ENCODE measurements at places on chromosomes 16 and 17.

DNA sequence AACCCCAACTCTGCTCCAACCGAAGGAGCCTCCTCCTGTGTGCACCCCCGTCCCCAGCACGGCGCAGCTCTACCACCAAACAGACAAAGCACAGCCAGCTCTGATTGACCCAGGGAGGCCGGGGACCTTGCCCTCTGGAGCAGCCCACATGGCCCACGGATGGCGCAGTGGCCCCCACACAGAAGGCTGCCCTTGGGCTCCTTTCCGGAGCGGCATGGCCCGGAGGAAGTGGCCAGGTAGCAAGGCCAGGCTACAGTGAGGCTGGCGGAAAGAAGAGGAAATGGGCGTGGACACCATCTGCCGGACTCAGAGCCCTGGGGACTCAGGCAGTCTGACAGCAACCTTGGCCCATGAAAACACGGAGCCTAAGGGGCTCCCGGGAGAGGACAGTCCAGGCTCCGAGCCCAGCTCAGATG is 19.9 kb upstream of the ZC3H18 start:
- DNase-seq, result no peak

DNA sequence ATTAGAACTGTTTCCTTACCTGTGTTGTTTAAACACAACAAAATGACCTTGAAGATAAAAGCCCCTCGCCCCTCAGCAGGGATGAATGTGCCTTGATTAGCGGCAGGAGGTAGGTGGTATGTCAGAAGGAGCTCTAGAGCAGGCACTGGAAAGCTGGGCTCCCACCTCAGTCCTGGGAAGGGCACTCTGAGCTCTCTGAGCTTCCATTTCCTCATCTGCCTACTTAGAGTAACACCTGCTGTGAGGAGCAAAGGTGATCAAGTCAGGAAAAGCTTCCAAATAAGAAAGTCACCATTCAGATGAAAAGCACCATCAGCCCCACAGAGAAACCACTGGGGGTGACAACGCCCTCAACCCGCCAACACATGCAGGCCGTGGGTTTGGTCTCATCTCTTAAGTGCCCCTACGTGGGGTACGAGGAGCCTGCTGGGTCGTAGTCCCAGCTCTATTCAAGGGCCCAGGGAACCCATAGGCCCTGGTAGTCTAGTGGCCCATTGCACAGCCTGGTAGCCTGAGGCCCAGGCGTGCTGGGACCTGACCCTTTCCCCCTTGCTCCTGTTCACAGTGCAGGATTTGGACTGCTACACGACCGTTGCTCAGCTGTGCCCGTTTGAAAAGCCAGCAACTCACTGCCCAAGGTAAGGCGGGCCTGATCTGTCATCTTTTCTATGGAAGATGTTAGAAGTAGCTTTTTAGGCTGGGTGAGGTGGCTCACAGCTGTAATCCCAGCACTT is 57.3 kb downstream of the CRISPLD2 start:
- DNase-seq, result no peak

- no peak for DNase-seq
Measured at GRCh38 chr17:34607917-34608316, 28.5 kb downstream of the TMEM132E start.

DNA sequence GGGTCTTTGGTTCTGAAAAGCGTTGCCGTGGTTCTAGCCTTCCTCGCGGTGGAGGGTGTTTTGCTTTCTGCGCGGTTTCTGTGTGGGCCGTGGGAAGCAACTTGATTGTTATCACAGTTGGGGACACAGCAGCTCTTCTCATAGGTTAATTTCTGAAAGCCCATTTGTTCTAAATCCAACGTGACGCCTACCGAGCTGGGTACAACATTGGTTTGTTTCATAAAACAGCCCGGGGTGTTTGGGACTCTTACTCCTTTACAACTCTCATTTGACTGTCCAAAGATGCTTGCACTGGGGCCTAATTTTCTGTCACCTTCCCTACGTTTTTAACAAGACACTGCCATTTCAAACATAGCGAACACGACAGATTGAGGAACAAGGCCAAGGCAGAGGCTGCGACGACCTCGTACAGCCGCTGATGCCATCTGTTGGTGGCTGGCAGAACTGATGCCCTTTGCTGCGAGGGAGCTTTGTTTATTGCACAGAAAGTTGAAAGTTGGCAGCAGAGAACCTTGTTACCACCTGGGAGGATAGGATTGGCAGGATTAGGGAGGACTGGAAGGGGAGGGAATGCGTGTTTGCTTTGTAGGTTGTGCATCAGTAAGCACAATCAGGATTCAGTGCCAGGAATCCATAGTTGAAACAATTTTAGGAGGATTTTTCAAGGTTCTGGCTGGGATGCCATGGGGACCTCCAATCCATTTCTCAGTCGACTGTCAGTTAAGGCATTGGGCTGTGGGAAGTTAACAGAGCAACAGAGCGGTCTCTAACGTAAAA is 98.3 kb downstream of the PITPNC1 start:
- peak; percentile 52 for DNase-seq

DNA sequence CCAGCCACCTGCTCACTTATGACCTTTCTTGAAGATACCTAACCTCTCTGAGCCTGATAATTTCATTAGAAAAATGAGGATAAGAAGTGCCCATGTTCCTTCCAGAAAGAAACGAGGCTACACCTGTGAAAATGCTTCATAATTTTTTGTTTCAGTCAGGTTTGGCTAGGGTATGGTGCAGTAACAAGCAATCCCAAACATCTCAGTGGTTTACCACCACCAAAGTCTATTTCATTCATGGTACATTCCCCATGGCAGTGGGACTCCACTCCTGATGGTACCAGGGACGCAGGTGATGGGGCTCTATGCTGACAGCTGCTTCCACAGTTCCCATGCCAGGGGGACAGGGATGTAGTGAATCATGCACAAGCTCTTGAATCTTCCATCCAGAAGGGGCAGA is 147.6 kb upstream of the CES5A start:
- no peak for DNase-seq

DNA sequence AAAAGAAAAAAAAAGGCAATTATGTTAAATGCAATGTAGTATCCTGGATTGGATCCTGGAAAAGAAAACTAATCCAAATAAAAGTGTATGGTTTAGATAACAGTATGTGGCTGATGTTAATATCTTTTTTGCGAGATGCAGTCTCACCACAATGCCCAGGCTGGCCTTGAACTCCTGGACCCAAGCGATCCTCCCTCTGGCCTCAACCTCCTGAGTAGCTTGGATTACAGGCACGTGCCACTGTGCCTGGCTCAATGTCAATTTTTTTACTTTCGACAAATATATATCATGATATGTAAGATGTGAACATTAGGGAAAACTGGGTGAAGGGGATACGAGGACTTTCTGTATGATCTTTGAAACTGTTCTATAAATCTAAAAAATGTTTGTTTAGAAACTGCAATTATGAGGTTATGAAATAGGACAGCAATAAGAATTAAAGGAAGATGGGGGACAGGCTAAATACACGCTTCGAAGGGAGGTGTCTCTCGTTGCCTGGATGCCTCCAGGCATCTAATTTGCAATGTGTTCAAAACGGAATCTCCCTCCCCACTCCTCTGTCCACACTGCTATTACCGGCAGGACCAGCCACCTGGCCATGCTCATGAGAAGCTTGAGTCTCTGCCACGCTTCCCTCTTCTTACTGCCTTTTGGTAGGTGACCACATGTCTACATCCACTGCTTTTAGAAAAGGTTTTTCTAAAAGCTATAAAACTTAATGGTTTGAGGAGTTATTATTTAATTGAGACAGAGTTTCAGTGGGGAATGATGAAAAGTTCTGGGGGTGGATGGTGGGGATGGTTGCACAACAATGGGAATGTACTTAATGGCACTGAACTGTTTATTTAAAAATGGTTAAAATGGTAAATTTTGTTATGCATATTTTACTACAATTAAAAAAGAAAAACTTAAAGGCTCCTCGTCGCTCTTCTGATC is 15.2 kb downstream of the UBE2O start:
- no peak for DNase-seq

DNA sequence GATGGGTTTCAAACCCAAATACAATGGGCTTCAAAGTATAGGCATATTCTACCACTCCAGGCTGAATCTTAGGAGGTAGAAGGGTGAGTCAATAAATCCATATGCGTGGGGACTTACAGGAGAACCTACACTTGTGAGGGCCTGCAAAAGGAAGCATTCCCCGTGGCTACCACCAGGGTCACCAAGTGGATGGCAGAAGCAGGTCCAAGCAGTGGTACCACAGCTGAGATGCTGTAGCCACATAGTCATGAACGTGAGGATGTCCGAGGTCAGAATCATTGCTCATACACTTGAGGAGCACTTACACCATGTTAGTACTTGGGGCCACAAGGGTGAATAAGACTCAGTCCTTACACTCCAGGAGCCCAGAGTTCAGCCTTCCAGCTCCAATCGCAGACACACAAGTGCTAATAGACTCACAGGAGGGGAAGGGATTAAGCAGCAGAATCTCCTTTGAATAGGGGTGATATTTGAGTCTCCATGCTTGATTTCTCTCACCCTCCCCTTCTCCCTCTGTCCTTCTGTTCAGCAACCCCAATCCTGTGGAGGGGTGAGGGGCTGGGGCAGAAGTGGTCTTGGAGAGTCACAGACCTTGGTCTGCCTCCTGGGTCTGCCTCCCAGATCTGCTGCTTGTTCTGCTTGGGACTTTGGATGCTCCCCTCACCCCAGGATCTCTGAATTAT is 42.5 kb upstream of the ASIC2 start:
- no peak for DNase-seq

All from NCI-H748 treated with DMSO at 0.1 percent for 48 hours (cell line).